ENCODE measurements at places on chromosomes 7 and 10.

GRCh38 chr10:28668363-28669226, 8.7 kb upstream of the BAMBI start:
- DNase-seq = peak; percentile 82

GRCh38 chr10:124116771-124117510, 23.5 kb upstream of the CHST15 start:
- no peak for DNase-seq

GRCh38 chr10:89846281-89846630, 144.9 kb downstream of the KIF20B start:
- no peak for DNase-seq

DNA sequence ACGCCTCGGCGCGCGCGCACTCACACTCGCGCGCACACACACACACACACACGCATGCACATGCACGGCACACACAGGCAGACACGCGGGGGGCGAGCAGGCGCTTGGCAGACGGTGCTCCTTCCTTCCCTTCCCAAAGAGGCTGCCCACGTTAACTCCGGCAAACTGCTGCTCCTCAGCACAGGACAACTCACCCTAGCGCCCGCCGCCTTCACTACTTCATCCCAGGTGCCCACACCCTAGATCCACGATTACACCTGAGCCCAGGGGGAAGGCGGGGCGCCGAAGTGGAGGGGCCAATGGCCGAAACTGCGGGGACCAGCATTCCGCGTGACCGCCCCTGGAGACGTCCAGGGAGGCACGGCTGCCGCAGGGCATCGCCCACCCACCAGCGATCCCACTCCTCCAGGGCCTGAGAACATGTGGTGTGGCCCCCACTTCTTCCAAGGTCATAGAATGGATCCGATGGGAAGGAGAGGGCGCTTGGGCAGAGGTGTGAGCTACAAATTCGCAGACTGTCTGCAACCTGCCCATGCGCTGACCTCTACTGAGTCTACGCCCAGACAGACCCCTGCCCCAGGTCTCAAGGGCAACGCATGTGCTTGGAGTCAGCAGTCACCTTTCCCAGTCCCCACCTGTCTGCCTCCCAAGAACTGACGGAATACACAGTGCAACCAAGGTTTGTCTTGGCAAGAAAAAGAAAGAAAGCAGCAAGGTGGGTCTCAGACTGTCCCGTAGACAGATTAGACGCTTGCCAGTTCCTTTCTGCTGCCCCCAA, 74.6 kb downstream of the CALN1 start:
- peak; percentile 61 for DNase-seq

- DNase-seq = no peak
Measured at GRCh38 chr10:63718421-63718820, 197.2 kb downstream of the REEP3 start.

DNA sequence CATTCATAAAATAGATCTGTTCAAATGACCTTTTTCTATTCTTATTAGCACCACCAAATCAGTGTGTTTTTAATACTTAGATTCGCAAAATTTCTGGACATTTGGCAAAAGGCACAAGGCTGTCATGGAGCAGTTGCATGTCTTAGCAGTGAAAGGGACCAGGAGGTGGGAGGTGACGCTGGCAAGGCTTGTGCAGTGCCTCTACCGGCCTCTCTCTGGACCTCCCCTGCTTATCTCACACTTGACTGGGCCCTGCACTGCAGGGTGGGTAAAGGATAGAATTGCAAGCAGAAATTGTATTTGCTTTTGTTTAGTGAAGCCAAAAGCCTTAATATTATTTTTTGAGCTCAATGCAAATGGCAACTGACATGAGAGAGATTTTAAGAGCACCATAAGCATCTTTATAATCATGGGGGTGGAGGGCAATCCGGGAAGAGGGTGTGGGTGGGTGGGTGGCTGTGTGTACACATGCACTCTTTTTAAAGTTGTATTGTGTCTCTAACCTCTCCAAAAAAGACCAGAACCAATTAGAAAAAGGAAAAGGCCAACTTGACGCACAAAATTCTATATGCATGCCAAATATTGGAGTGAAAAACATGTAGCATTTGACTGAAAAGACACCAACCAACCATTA, 106.3 kb downstream of the WNT2 start:
- DNase-seq = no peak

DNA sequence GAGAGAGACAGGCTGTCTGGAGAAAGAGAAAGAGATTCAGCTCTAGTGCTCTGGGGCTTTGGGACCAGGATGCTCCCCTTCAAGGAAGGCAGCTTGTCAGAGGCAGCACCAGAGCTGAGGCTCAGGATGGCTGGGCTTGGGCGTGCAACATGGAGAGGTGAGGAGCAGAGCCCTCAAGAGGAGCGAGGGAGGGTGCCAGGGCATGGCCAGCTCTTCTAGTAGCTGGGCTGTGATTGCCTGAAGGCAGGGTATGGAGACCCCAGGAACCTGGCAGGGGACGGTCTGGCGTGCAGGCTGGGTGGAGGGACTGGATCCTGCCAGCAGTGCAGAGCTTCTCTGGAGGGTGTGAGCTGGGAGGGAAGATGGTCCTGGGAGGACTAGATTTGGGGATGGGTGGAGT, 40.2 kb downstream of the ANTXRL start:
- DNase-seq = no peak

- no peak for DNase-seq
Measured at GRCh38 chr10:106938513-106938912, 226.0 kb downstream of the SORCS1 start.

DNA sequence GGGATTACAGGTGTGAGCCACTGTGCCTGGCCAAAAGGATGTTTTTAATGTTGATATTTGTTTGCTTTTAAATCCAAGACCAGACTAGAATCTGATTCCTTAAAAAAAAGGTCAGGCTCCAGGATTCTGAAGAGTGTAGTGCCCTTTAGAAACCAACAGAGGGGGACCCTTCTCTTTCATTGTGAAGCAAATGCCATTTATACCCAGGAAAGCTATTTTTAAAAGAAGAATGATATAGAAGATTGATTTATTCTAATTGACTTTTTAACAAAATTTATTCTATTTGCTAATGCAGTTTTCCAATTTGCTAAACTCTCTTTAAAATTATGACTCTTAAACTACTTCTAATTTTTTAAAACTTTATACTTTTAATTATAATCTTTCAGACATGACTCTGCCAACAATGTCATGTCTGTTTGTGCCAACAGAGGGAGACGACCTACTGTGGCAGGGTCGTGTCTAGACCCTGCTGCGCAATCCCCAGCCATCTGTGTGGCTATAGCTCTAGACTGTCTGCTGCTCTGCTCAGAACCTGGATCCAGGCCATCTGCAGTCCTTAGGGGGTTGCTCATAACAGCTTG, 201.0 kb upstream of the IMMP2L start:
- no peak for DNase-seq

- DNase-seq = peak; percentile 49
Measured at GRCh38 chr10:101297901-101298486, 56.0 kb upstream of the BTRC start.

DNA sequence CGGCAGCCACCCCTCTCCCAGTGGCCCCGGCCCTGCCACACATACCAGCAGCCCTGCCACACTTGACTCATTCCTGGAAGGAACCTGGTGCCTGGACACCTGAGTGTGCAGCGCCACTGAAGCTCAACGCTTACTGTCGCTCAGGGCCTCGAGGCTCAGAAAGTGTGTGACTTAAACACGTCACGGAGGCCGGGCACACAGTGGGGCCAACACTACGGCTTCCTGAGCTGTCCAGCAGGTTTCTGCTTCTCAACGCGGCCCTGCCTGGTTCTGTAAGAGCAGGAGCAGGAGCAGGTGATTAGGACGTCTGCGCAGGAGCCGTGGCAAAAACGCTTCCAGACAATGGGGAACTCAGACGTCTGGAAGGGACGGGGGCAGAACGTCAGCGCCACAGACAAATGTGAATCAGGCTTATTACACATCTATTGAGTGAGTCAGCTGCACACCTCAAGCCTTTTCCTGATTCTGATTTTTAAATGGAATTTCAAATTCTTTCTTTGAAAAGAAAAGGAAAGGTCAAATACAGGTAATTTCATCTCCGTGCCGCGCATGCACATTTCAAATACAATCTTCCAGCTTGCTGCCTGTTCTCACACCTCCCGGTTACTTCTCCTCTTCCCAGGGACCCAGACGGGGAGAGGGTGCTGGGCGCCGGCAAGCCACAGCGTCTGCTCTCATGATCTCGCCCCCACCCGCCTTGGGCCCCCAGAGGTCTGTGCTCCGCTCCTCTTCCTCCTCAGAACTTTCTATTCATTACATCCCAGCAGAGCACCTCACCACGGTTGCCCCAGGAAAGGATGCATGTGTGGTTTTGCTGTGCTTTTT, 66.6 kb downstream of the ADARB2 start:
- DNase-seq = no peak

DNA sequence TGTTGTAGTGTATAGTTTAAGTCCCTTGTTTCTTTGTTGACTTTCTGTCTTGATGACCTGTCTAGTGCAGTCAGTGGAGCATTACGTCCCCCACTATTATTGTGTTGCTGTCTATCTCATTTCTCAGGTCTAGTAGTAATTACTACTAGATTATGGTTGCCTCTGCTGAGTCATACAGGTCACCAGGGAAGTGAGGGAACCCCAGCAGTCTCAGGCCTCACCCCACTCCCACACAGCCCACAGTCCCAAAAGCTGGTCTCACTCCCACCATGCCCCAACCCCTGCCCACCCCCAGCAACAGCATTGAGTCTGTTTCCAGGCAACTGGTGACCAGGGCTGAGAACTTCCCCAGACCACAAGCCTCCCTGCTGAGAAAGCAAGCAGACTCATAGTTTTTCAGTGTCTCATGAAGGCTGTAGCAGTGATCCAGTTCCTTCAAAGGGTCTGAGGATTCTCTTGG, 88.0 kb downstream of the PLXDC2 start:
- no peak for DNase-seq

GRCh38 chr10:11934262-11934661, 108.3 kb downstream of the UPF2 start:
- no peak for DNase-seq

DNA sequence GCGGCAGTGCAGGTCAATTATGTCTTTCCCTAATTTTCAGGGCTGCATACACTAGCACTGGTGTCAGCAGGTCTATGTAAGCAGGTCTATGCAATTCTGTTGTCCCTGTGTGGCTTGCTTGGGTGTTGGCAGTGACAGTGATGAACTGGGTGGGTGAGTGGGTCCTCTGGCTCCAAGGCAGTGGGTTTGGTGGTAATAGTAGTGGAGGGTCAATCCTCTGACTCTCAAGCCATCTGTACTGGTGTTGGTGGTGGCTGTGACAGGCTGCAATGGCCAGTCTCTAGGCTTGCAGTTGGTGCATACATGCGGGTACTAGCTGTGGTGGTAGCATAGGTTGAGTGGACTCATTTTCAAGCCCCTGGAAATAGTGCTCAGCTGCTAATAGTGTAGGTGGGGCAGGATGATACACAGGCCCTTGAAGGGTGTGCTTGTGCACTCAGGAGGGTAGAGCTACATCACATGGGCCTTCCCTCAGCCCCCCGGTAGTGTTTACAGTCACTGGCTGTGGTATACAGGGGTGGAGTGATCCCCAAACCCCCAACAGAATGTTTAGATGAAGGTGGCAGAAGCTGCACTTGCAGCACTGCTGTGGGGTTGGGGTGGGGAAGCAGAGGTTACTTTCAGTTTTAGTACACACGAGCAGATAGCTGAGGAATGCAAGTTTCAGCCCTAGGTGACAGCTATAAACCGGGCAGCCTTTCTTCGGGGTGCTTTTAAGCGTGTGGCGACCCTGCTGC, 331.3 kb downstream of the PCDH15 start:
- no peak for DNase-seq

DNA sequence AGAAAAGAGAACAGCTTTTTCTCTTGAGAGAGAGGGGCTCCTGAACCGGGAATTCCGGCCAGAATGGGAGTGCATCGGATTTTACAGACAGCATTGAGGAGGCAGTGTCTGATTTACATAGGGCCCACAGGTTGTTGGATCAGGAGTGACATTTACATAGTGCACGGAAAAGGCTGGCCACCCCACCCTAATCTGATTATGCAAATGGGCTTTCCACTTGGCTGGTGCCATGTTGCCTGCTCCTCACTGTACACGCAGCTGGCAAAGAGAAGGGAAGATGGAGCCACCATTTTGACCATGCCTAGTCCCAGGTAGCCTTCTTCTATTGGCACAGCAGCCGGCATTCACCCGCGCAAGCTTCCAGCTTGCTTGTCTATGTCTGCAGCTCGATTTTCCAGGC, 77.5 kb upstream of the FAM171A1 start:
- DNase-seq = no peak
